ENCODE measurements at places on chromosomes 7 and 10.

DNA sequence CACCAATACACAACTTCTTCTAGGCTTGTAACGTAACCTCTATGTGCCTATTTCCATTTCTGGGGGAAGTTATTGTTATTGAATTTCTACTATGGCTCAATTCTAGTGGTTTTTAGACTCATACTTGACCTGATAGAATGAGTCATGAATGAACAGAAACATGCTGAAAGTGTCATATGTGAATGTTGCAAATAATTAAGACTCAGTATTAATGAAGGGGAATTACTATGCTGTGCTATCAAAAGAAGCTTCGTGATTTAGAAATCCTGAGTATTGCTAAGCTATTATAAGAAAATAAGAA is 135.1 kb upstream of the ZWINT start:
- DNase-seq, result no peak

- no peak for DNase-seq
These were observed 106.7 kb downstream of the REEP3 start for GRCh38 chr10:63627881-63628296.

- no peak for DNase-seq
These were observed 6.0 kb downstream of the AKR1B10 start for GRCh38 chr7:134533288-134533771.

- DNase-seq, result no peak
These were observed 70.4 kb downstream of the ST8SIA6 start for GRCh38 chr10:17383801-17384555.

DNA sequence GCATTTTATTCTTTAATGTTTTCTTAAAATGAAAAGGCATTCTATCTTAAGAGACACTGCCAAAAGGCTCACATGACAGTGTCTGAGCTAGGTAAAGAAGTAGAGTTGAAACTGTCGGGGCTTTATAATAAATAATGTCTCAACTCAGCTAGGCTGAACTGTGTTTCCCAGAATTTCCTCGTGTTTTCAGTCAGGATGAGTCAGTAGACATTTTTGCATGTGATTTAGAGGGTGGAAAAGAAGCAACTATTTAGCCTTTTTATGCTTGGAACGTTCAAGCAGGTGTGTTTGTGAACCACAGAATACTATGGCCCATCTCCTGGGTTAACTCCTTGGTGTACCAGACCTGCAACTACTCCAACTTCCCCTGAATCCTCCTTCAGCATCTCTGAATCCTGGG is 23.4 kb upstream of the LIPA start:
- no peak for DNase-seq

- no peak for DNase-seq
These were observed 249.7 kb upstream of the PTN start for GRCh38 chr7:137593115-137593711.

GRCh38 chr10:104304356-104304745 is 33.9 kb downstream of the ITPRIP start:
- no peak for DNase-seq

- DNase-seq, result no peak
These were observed 12.5 kb downstream of the ZNF365 start for GRCh38 chr10:62386356-62387320.

GRCh38 chr10:122292376-122292775 is 21.3 kb downstream of the BTBD16 start:
- DNase-seq, result no peak

DNA sequence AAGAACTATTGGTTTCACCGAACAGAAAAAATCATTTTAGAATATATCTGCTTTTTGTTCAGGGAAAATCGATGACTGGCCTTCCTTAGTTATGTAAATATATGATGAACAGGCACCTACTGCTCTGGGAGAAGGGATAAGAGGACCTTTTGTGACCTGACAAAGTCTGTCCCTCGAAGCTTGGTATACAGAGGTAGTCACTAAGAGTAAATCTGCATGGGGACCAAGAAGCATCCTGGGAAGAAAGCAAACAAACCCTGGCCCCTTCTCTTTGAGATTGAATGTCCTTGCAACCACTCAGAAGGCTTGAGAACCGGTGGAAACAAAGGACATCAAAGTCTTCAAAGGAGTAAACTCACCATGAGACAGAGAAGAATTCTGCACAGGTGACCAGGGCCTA is 52.3 kb downstream of the SKIDA1 start:
- no peak for DNase-seq

DNA sequence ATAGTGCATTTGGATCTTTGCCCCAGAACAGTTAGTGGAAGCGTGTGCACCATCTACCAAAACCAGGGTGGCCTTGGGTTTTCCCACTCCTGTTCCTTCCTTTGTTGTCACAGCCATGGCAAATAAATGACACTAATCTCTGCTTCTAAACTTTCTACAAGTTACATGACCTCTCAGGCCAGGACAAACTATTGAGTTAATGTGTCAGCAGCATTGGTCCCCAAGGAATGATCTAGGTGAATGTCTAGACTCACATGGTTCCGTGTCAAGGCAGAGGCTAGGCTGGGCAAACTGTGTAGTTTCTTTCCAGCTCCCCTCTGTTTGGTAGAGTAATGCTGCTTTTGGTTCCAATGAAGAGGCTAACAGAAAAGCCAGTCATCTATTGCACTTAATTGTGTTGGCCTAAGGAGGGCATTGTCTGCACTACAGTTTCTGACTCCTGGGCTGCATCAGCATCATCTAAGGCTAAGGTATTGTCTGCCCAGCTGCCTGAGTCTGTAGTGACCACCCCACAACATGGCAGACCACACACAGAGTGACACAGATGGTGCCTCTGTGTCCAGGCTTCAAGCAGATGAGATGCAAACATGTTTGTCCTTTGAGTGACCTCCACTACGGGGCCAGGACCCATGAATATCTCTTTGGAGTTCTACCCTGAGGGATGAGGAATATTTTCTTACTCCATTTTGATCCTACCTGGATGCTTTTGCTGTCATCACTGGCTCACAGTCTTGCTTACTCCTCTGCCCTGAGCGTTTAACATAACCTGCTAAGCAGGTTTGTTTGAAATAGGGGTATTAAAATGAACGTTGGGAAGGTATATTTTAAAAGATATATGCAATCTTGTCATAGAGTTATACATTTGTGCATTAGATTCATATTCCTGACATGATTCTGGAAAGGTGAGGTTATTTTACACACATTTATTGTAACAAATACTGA is 1.7 kb downstream of the CYP3A4 start:
- no peak for DNase-seq

DNA sequence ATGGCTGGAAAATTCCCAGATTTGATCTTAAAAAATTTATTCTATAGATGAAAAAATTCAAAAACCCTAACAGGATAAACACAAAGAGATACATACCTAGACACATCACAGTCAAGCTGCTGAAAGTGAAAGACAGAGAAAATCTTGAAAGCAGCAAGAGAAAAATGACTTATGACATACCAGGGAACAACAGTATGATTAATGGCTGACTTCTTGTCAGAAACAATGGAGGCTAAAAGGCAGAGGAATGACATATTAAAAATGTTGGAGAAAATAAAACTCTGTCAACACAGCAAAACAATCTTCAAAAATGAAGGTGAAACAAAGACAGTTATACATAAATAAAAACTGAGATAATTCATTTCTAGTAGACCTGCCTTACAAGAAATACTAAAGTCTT is 442.7 kb downstream of the IPMK start:
- DNase-seq, result no peak

GRCh38 chr10:115026056-115026745 is 67.0 kb upstream of the ATRNL1 start:
- DNase-seq, result no peak
